ENCODE measurements at places on chromosomes 7 and 10. TPM values are rescaled to one million over a fixed set of nuclear protein-coding genes. Genes with fewer than 3 reads are reported as not detected.

The CALCR gene
- not detected for total RNA-seq

The OR2A12 gene
- not detected for total RNA-seq

The GSAP gene
- total RNA-seq: 10.4 TPM

The TEX47 gene
- not detected for total RNA-seq

The RNLS gene
- 36.5 TPM for total RNA-seq

The CDHR3 gene
- total RNA-seq: 4.0 TPM

The CDHR1 gene
- total RNA-seq: 0.58 TPM

The LIMK1 gene
- 56.4 TPM for total RNA-seq

The FAM131B gene
- 1.2 TPM for total RNA-seq

The CALHM3 gene
- total RNA-seq: not detected

The ZNF804B gene
- total RNA-seq: not detected

The WEE2 gene
- not detected for total RNA-seq

The HABP2 gene
- not detected for total RNA-seq

The ADAM12 gene
- 16.7 TPM for total RNA-seq

The UNC5B gene
- total RNA-seq: 18.8 TPM

The KIAA1217 gene
- total RNA-seq: 3.5 TPM

The ANXA7 gene
- 159 TPM for total RNA-seq

The OR6B1 gene
- not detected for total RNA-seq

The ANKRD1 gene
- total RNA-seq: 0.58 TPM

The PALD1 gene
- total RNA-seq: under 0.01 TPM

The HHEX gene
- total RNA-seq: 3.9 TPM

The MPLKIP gene
- 83.9 TPM for total RNA-seq

The LBX1 gene
- not detected for total RNA-seq

The PHKG1 gene
- not detected for total RNA-seq

The SAMD9L gene
- 14.5 TPM for total RNA-seq

The NYAP1 gene
- 1.4 TPM for total RNA-seq

The MSMB gene
- not detected for total RNA-seq

The GRM3 gene
- total RNA-seq: not detected

The HKDC1 gene
- 0.29 TPM for total RNA-seq

The HOXA13 gene
- total RNA-seq: 18.8 TPM

The SERPINE1 gene
- 2,020 TPM for total RNA-seq

The UNCX gene
- total RNA-seq: not detected

The SCIN gene
- not detected for total RNA-seq

The TFR2 gene
- not detected for total RNA-seq

The SORCS3 gene
- not detected for total RNA-seq

The LSM8 gene
- 22.5 TPM for total RNA-seq

The ECHDC3 gene
- total RNA-seq: 33.0 TPM

The HTR7 gene
- 0.18 TPM for total RNA-seq

The EIF5AL1 gene
- 0.53 TPM for total RNA-seq

The LRRC18 gene
- not detected for total RNA-seq

The C10orf88 gene
- total RNA-seq: 4.9 TPM

All from myometrial cell (primary cell).